Daoy (cell line): ENCODE measurements at places on chromosomes 13 and 19. TPM values are rescaled to one million over a fixed set of nuclear protein-coding genes. Genes with fewer than 3 reads are reported as not detected.

Gene TTC9B
- total RNA-seq: not detected in 2 replicates

Gene PDX1
- total RNA-seq: not detected in 2 replicates

DNA sequence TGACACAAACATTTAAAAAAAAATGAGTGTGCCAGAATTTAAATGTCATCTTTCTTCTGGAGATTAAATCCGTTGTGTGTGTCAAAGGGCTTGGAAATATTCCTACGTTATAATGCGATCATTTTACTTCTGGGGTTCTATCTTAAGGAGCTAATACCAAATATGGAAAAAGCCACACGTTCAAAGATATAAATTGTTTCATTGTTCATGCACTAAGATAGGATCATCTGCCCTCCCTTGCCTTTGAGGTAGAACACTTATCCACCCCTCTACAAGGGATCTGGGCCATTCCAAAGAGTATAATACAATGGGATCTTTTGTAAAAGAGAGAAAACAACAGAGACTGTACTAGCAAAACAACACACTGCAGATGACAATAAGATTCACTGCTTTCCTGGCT, 64.9 kb downstream of the ANKRD10 start:
- no peak for DNase-seq

GRCh38 chr13:32008518-32009175, 22.9 kb upstream of the FRY start:
- no peak for DNase-seq

DNA sequence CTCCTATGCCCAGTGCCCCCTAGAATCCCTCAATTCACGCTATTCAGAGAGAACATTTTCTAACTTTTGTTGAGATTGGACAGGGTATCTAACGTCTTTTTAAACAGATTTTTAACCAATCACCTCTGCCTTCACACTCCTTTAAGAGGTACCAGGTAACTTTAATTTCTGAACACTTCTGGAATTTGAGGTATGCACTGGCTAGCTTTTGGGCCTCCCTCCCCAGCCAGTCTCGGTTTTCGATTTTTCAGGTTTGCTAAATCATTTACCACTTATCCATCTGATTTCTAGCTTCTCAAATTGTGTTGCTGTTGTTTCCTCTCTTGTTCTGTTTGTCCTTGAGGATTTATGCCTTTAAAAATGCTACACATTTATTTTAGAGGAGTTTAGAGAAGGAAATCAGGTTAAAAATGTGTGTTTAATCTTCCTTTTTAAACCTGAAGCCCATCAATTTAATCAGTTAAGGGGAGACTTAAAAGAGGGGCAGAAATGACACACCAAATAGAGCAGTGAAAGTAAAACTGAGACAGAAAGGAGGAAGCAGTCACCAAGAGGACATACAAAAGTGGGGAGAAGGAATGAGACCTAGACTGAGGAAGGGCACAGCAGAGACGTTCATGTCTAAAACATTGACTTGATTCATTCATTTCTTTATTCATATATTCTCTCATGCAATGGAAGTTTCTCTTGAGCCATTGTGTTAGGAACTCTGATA, 139.6 kb upstream of the HTR2A start:
- DNase-seq: no peak

DNA sequence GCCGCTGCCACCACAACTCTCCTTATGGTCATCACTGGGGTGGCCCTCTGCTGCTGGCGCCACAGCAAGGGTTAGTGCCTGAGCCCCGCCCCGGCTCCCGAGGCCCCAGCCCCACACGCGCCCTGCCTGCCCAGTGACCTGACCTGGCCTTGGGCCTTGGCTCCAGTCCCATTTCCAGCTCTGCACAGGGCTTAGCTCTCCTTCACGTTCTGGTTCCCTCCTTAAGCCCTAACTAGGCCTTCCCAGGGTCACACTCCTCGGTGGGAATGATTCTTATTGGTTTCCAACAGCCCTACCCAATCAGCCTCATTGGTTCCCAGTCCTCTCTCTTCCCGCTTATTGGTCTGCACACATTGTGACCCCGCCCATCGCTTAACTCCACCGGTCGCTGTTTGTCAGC, 5.8 kb downstream of the KIRREL2 start:
- DNase-seq: no peak

DNA sequence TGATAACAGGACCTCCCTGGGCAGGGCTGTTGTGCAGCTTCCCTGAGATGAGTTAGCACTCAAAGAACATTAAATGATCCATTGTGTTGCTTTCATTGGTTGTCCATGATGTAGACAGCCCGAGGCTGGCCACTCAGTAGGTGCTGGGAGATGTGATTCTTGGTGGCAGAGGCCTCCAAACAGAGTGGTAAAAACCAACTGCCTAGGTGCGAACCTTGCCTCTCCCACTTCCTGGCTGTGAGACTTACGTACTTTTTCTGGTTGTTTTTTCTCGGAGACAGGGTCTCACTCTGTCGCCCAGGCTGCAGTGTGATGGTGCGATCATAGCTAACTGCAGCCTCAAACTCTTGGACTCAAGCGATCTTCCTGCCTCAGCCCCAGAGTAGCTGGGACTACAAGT, 6.2 kb downstream of the SARS2 start:
- DNase-seq: no peak

DNA sequence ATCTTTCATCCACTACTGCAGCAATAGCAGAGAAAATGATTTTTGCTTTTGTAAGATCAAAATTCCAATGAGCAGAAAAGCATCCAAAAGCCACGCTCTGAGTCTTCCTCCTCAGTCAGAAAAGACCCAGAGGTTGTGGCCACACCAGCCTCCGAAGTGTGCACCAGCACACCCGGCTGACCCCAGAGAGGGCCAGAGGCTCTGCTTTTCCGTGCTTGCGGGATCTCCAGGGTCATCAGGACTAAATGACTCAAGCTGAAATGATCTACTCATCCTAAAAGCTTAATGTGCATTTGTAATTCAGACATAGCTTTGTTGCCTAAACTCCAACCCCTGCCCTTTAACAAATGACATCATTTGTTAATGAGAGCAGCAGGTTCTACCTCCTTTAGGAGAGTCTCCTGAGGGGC, 16.5 kb downstream of the RXFP2 start:
- DNase-seq: peak; percentile 46

DNA sequence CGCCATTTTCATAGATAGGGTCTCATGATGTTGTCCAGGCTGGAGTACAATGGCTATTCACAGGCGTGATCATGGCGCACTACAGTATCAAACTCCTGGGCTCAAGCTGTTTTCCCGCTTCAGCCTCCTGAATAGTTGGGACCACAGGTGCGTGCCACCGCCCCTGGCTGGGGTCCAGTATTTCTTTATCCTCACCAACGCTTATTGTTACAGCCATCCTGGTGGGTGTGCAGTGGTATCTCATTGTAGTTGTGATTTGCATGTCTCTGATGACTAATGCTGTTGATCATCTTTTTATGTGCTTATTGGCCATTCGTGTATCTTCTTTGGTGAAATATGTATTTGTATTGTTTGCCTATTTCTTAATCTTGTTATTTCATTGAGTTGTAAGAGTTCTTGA, 49.0 kb downstream of the SIPA1L3 start:
- no peak for DNase-seq
